ENCODE measurements at places on chromosomes 6 and 20.

DNA sequence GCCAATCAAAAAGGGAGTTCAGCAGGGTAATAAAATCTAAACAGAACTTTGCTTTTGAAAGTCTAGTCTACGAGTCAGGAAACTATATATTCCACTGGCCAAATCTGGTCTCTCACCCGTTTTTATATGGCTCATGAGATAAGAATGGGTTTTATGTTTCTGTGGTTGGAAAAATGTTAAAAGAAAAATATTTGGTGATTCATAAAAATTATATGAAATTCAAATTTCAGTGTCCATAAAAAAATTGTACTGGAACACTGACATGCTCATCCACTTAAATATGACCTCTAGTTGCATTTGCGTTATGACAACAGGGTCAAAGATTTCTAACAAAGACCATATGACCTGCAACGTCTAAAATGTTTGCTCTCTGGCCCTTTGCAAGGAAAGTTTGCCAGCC lies 22.3 kb upstream of the LAMP5 start:
- DNase-seq = no peak

- no peak for DNase-seq
Measured at GRCh38 chr6:154139892-154140291, 100.9 kb downstream of the OPRM1 start.

GRCh38 chr20:14055127-14055742 lies 59.9 kb downstream of the MACROD2 start:
- no peak for DNase-seq

DNA sequence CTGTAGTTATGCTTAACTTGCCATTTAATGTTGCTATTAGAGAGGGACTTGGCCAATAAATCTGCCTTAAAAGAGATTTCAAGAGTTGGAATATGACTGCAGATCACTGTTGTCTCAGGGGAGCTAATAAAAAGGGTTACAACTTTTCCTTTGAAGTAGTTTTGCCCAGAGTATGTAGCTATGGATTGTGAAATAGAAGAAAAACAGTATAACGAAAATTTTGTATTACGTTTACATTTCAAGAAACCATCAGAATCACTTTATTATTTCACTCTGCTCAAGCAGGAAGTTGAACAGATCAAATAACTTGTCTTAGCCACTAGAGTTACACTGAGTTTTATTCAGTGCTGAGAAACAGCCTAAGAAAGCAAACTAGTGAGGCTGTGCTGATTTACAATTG lies 3.0 kb upstream of the ZSCAN26 start:
- no peak for DNase-seq

- DNase-seq = no peak
Measured at GRCh38 chr6:45470131-45470738, 92.5 kb upstream of the SUPT3H start.

DNA sequence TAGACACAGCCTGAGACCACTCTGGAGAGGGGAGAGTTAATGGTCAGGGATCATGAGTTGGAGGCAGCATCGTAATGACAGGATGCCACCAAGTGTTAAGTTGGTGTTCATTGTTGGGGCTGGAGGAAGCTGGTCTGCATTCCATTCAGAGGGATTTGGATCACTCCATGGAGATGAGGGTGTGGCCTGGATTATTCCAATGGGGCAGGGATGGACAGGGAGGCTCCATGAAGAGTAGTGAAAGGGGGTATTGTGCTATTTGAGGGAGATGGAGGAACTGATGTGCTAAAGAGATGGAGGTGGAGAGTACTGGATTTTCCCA lies 1.1 kb downstream of the SAPCD1 start:
- no peak for DNase-seq
